Kidney epithelial cell (primary cell): ENCODE measurements at places on chromosomes 5 and 9. TPM values are rescaled to one million over a fixed set of nuclear protein-coding genes. Genes with fewer than 3 reads are reported as not detected.

DNA sequence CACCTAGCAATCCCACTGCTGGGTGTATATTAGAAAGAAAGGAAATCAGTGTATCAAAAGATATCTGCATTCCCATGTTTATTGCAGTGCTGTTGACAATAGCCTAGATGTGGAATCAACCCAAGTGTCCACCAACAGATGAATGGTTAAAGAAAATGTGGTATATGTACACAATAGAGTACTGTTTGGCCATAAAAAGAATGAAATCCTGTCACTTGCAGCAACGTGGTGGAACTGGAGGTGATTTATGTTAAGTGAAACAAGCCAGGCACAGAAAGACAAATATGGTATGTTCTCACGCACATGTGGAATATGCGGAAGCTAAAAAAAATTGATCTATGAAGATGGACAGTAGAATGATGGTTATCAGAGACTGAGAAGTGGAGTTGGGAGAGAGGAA is 221.6 kb upstream of the DAP start:
- no peak for DNase-seq

- DNase-seq = no peak
Observed at GRCh38 chr5:80153586-80154126, 102.2 kb downstream of the SERINC5 start.

DNA sequence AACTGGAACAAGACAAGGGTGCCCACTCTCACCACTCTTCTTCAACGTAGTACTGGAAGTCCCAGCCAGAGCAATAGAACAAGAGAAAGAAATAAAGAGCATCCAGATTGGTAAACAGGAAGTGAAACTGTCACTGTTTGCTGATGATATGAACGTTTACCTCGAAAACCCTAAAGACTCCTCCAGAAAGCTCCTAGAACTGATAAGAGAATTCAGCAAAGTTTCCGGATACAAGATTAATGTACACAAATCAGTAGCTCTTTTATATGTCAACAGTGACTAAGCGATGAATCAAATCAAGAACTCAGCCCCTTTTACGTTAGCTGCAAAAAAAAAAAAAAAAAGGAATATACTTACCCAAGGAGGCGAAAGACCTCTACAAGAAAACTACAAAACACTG is 306.6 kb downstream of the PLK2 start:
- no peak for DNase-seq

DNA sequence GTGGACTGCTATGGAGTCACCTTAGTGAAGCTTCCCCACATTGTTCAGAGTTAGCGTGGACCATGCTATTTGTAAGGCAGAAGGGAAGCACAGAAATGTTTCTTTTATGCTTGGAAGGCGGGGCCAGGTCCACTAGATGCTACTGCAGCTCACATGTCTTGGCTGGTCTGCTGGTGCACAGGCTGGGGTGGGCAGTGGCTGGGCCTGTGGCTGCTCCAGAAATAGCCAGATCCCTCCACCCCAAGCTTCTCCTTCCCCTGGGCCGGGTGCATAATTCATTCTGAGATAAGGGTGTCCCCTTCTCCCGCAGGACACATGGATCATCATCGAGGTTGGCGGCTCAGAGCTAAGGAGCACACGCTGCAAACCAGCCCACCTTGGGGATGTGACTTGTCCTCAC is 14.5 kb upstream of the SEMA4D start:
- no peak for DNase-seq

- no peak for DNase-seq
Observed at GRCh38 chr5:89228355-89228754, 345.4 kb upstream of the MEF2C start.

DNA sequence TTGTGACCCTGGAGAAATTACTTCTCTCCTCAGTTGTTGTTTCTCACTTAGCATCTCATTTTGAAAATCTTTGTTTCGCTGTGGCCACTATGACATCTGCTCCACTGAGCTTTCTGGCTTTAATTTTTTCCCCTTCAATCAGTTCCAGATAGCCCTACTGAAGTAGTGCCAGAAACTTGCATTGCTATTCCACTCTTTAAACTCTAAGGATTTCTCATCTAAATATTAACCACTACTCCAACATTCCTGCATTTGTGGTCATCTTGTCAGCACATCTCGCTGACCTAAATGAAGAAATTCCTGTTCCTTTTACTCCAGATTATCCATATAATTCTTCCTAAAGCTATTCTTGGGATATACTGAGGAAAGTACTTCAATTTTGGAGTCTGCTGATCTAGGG is 15.3 kb upstream of the NOL6 start:
- DNase-seq = no peak

- DNase-seq = no peak
Observed at GRCh38 chr9:93427655-93428379, 23.7 kb upstream of the FAM120A start.

- no peak for DNase-seq
Observed at GRCh38 chr5:127375544-127376091, 85.0 kb downstream of the MEGF10 start.

DNA sequence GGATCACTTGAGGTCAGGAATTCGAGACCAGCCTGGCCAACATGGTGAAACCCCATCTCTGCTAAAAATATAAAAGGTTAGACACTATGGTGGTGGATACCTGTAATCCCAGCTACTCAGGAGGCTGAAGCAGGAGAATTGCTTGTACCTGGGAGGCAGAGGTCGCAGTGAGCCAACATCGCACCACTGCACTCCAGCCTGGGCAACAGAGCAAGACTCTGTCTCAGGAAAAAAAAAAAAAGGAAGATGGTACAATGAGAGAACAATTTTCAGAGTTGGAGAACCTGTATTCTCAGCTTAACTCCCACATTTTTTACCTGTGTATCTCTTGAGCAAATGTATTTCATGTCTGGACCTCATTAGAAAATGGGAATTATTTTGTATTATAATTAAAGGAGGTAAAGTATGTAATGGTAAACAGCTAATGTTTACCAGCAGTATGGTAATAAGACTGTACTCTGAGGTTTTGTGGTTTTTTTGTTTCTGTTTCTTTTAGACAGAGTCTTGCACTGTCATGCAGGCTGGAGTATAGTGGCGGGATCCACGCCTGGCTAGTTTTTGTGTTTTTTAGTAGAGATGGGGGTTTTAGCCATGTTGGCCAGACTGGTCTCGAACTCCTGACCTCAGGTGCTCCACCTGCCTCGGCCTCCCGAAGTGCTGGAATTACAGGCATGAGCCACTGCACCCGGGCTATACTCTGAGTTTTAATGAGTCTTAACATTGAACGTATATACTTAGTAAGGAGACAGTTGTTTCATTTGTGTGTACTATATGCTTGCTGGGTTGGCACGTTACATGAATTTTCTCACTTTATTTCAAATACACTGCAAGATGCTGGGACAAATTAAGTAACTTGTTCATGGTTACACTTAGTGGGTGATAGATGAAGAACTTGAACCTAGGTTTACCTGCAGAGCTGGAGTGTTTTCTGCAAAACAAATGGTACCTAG is 16.2 kb downstream of the UHRF2 start:
- no peak for DNase-seq

DNA sequence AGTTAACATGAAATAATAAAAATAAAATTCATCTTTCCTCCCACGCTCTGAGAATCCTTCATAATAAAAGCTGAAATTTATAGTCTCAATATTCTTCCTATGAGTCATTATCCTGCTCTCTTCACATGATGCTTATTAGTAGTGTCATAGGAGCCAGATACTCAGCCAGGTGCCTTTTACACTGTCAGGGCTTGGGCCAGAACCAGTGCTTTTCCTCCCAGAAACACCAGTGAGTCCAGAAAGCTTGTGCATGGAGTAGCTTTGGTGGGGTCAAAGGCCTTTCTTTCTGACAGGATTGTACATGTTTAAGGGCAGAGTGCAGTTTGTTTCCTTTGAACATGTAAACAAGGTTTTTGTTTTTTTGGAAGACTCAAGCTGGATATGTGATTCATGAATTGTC is 6.8 kb downstream of the LSM11 start:
- no peak for DNase-seq

- no peak for DNase-seq
Observed at GRCh38 chr5:94969174-94969573, 315.7 kb downstream of the MCTP1 start.

GRCh38 chr5:112907166-112907631 is 14.8 kb downstream of the REEP5 start:
- no peak for DNase-seq

GRCh38 chr5:179763215-179763945 is 30.4 kb upstream of the LTC4S start:
- peak; percentile 59 for DNase-seq

DNA sequence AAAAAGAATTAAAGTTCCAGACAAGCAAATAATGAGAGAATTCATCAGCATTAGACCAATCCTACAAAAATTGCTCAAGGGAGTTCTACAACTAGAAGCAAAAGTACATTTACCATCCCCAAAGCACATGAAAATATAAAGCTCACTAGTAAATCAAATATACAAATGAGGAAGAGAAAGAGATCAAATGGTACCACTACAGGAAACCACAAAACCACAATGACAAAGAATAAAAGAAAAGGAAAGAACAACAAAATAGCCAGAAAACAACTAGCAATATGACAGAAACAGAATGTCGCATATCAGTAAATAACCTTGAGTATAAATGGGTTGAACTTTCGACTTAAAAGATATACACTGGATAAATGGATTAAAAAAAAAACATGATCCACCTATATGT is 739.0 kb downstream of the DTWD2 start:
- DNase-seq = no peak

DNA sequence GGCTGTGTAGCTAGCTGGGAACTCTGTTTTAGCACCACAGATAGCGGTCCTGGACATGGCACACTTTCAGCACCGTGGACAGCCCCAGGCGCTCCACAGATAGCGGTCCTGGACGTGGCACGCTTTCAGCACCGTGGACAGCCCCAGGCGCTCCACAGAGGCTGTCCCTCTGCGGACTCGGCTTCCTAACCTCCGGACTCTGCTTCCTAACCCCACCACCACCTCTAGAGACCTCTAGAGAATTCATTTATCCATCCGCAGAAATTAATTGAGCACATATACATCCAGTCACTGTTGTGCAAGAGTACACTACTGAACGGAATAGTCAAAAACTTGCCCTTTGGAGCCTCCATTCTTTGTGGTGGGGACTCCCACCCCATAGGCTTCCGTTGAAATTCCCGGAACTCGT is 27.4 kb downstream of the UNC5A start:
- DNase-seq = peak; percentile 43

- no peak for DNase-seq
Observed at GRCh38 chr5:82817897-82818676, 259.1 kb downstream of the TMEM167A start.

DNA sequence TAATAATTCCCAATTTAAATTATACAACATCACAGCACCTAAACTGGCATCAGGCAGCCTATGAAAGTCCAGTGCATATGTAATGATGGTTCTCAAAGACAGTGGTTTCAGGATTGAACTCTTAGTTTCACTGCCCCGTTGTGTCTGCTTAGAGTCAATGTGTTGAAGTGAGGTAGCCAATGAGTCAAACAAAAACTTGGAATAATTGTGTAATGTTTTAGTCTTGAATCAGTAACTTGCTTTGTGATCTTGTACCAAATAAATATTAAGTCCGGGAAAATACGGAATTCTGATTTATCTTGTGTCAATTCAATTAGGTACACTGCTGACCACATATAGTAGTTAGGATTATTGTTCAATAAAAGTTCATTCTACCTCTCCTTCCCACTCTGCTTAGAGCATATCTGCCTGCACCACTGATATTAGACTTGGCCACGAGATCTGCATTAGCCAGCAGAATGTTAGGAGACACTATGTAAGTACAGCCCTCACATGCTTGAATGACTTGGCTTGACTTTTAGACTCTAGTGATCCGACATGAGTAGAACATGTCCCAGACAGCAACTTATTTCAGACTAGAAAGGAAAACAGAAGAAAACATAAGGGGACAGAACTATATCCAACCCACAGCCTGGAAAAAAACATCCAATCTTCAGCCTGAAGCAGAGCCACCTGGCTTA is 441.5 kb upstream of the PTGER4 start:
- DNase-seq = no peak

DNA sequence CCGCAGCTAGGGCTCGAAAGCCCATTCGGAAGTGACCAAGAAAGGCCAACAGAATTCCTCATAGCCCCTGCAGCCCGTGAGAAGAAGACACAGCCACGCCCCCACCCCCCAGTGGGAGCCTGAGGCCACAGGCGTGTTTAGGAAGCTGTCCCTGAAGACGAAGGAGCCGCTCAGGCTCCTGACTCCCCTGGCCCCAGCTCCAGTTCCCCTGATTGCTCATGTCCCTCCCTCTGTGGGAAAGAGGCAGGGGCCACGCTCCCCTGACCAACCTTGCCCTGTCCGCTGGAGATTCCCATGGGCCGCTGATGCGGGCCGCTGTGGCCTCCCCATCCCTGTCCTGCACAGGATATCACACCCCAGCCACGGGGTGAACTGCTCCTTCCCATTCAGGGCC is 13.6 kb downstream of the ROPN1L start:
- DNase-seq = no peak

GRCh38 chr9:124453586-124454191 is 3.4 kb downstream of the ADGRD2 start:
- no peak for DNase-seq

GRCh38 chr9:116101516-116101915 is 52.1 kb upstream of the PAPPA start:
- DNase-seq = no peak

DNA sequence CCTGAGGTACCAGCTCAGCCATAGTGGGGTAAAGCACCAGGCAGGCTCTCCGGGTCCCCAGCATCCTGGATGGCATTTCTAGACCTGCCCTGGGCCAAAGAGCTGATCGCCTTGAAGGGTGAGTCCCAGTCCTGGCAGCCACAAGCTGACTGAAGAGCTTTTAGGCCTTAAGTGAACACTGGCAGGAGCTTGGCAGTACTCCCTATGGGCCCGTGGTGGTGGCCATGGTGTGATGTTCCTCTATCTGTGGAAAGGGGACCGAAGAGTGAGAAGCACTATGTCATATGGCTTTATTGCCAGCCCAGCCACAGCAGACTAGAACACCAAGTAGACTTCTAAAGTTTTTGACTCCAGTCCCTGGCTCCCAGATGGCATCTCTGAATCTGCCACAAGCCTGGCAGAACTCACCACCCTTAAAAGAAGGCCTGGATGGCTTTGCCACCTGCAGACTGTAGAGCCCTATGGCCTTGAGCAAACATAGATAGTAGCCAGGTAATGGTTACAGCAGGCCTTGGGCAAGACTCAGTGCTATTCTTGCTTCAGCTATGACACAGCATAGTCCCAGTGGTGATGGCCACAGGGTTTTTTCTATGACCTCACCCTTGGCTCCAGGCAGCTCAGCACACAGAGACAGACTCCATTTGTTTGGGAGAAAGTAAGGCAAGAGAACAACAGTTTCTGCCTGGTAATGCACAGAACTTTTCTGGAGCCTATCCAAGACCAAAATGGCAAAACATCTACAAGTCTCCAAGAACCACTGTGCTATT is 801.5 kb upstream of the DMAC1 start:
- no peak for DNase-seq

Gene ENTREP1
- 3.1 and 3.8 TPM in 2 replicates for total RNA-seq

Gene TMED9
- 163 and 175 TPM in 2 replicates for total RNA-seq

Gene LRSAM1
- 26.6 and 30.1 TPM in 2 replicates for total RNA-seq

Gene PCAT7
- total RNA-seq = not detected in 2 replicates

Gene MOB3B
- total RNA-seq = 1.4 and 1.9 TPM in 2 replicates

Gene KCNV2
- not detected in 2 replicates for total RNA-seq

Gene FOXD4L3
- not detected in 2 replicates for total RNA-seq

Gene TYRP1
- total RNA-seq = not detected in 2 replicates

Gene PCDHGA9
- total RNA-seq = 3.6 and 5.2 TPM in 2 replicates

Gene TNFSF15
- 11.7 and 13.4 TPM in 2 replicates for total RNA-seq

Gene HK3
- total RNA-seq = 0.04 TPM in 1 of 2 replicates, not detected in the other

Gene CCDC192
- total RNA-seq = not detected in 2 replicates

Gene PDLIM4
- 146 and 164 TPM in 2 replicates for total RNA-seq
